Gastrocnemius medialis (tissue), 4 donors: ENCODE measurements at places on chromosomes 1 and 21. TPM values are rescaled to one million over a fixed set of nuclear protein-coding genes. Genes with fewer than 3 reads are reported as not detected.

GRCh38 chr1:41683681-41684500 is 199.4 kb upstream of the EDN2 start:
- no peak for DNase-seq

DNA sequence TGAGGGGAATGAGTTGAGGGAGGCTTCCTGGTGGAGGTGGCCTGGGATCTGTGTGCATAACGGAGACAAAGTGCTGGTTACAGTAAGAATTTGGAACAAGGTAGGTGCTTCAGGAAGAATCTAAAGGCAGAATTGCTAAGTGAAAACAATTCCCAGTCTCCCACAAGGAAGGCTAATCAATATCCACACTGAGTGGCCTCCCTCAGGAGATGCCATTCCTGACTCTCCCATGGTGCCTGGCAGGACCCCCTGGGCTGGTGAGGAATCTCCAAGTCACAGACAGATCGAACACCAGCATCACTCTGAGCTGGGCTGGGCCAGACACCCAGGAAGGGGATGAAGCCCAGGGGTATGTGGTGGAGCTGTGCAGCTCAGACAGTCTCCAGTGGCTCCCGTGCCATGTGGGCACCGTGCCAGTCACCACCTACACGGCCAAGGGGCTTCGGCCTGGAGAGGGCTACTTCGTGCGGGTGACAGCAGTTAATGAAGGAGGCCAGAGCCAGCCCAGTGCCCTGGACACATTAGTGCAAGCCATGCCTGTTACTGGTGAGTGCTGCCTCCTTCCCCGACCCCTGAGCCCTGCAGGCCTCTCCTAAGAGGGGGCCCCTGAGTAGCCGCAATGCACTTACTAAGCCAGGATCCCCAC is 30.7 kb downstream of the IGFN1 start:
- DNase-seq, result no peak

- no peak for DNase-seq
Measured at GRCh38 chr21:41680444-41681347, 86.2 kb downstream of the RIPK4 start.

- DNase-seq, result no peak
Measured at GRCh38 chr1:229059671-229060539, 211.0 kb upstream of the RAB4A start.

DNA sequence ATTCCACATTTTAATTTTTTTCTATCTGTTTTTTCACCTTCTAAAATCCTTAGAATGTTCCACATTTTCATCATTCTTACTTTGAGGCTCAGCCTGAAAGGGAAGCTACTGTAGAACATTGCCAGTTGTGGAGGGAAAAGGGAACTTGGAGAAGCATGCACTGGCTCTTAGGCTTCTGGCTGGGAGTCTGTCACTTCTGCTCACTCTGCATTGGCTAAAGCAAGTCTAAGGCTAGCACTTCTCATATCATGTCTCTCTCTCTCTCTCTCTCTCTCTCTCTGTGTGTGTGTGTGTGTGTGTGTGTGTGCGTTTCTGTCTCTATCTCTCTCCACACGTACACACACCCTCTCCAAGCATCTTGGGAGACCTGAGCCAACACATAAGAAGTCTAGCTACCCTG is 49.6 kb upstream of the ADAR start:
- no peak for DNase-seq

DNA sequence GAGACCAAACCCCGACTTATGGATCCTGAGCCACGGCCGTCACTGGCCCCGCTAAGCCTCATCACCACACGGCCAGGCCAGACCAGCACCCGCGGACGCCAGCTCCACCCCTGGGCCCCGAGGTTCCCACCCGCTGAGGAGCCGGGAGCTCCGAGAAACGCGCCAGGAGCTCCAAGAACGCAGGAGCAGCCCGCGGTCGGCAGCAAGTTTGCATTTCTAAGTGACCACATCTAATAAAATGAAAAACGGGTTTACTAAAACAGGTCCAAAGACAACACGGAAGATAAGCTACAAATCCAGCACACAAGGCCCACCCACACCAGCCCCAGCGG is 8.1 kb upstream of the C1QTNF12 start:
- no peak for DNase-seq

- DNase-seq, result no peak
Measured at GRCh38 chr1:228408041-228408868, 1.6 kb upstream of the TRIM11 start.

DNA sequence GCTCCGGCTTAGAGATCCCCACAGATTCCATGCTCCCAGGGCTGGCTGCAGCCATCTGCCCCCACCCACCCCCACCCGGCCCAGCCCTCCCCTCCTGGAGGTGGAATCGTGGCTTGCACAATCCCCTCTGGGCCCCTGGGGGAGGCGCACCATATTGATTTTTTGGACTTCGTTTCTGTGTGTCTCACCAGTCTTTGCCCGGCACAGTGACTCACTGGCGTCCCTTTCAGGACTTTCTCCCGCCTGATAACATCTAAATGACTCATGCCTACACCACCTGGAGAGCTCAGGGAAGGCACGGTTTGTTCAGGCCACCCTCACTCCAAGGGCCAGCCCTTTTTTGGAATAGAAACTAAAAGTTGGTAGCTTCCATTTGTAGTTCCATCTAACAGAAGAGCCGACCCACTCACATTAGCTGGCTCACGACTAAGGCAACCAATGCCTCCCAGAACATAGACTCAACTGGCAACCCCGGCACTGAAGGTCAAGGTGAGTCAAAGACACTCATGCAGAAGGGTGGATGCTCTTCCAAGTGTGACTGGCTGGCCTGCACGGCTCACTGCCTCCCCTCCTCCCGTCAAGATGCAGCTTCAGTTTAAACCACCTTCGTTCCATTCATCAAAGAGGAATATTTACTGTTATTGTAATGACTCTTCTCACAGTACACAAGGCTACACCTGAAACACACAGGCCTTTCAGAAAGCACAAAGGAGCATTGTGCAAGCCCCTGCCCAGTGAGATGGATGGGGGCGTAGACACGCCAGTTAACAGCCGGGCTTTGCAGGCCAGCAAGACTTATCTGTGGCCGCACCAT is 18.1 kb upstream of the ETS2 start:
- DNase-seq, result no peak

DNA sequence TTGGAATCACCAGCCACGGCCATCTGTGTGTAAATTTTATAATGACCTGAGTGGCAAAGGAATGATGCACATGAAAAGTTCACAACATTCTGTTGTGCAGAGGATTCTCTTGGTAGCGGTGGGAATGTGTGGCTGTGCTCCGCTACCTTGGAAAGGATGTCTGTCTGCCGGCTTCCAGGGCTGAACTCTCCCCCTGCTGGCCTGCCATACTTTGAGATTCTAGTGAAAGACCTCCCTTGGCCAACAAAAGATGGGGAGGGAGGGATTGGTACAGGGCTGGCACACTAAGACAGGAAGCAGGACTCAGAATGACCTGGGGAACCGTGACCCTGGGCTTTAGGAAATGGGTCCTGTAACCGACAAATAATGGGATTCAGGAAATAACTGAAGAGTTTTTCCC is 194.5 kb upstream of the PLD5 start:
- DNase-seq, result no peak

DNA sequence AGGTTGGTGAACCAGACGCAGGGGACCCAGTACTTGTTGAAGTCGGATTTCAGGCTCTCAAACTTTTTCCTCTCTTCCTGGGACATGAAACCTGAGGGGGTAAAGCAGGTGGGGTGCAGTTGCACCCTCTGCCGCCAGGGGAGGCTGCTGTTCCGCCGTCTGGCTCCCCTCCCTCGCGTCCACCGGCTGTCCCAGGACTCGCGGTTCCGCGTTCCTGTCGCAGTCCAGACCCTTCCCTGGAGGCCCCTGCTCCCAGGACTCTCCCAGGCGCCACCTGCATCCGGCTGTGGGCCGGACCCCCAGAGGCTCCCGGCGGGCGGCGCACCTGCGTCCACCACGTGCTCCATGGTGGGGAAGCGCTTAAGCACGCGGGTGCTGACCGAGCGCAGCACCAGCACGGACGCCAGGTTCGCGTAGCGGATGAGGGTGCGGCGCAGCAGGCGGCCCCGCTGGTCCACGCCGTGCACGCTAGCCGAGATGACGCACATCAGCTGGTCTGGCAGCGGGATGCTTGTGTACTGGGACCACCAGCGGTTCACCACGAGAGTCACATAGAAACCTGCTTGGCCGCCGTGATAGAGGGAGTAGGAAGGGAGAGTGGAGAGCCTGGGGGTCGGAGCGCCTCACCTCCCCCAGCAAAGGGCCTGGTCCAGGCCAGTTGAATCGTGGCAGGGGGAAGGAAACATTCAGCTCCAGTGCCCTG is 1.7 kb downstream of the BEST4 start:
- no peak for DNase-seq

- DNase-seq, result no peak
Measured at GRCh38 chr1:89573410-89573809, 48.8 kb downstream of the LRRC8B start.

GRCh38 chr21:16900685-16901084 is 612.2 kb upstream of the CXADR start:
- no peak for DNase-seq

DNA sequence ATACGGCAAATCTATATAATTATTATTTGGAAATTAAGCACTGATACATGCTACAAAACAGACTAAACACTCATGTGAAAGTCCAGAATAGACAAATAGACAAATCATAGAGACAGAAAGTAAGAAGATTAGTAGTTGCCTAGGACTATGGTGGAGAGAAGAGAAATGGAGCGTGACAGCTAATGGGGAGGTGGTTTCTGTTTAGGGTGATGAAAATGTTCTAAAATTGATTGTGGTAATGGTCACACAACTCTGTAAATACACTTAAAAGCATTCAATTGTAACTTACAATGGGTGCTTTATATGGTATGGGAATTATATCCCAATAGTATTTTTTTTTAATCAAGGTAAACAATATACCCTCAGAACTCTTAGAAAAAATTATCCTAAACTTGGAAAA is 20.4 kb upstream of the ITLN2 start:
- no peak for DNase-seq

DNA sequence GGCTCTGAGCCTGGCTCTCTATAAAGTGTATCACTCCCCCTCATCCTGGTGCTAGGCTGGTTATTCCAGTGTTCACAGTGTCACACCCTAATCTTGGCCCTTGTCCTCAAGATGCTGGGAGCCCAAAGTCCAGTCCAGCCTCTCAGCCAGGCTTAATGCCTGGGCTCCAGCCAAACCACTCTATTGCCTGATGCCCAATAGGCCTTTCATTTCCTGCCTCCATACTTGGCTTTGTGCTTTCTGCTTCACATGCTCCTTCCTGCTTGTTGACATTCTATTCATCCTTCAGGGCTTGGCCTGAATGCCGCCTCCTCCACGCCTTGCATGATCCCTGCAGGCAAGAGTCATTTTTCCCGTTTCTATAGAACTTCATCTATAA is 1.7 kb downstream of the KLHDC8A start:
- DNase-seq, result no peak

DNA sequence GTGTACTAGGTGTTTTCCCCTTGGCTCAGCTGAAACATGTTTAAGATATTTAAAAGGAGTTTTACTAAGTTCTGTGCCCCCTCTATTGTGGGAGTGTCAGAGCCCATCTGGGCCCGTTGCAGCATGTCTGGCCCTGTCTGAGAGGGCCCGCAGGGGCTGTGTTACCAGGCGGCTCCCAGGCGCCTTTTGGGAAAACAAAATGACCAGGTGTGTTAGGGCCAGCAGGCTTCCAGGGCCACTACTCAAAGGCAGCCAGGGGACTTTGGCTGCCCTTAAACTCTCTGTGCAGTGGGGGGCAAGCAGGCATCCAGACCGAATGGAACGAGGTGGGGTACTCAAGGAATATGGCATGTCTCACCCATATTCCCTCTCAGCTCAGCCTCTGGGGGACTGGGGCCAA is 111.7 kb downstream of the KCNN3 start:
- no peak for DNase-seq

Gene URB2
- total RNA-seq, result 11.6 TPM

Gene ETV3
- total RNA-seq, result 10.7 TPM

Gene OR2L13
- total RNA-seq, result not detected

Gene PPIAL4G
- total RNA-seq, result not detected

Gene XCL1
- not detected for total RNA-seq

Gene DUSP10
- total RNA-seq, result 4.9 TPM

Gene SAMD11
- total RNA-seq, result 0.38 TPM

Gene FCRL1
- total RNA-seq, result not detected

Gene PLXNA2
- 12.4 TPM for total RNA-seq
